ENCODE measurements at places on chromosomes 4 and X. TPM values are rescaled to one million over a fixed set of nuclear protein-coding genes. Genes with fewer than 3 reads are reported as not detected.

GPC3 gene
- 1.1 TPM for total RNA-seq

SPACA5 gene
- total RNA-seq: not detected

GK gene
- total RNA-seq: 32.9 TPM

OTUD6A gene
- total RNA-seq: not detected

GAGE12J gene
- total RNA-seq: 0.73 TPM

RAB9B gene
- not detected for total RNA-seq

SOX3 gene
- not detected for total RNA-seq

CFAP299 gene
- total RNA-seq: not detected

UCHL1 gene
- 1.0 TPM for total RNA-seq

EDA gene
- total RNA-seq: 2.5 TPM

MEPE gene
- not detected for total RNA-seq

TRAM1L1 gene
- 0.08 TPM for total RNA-seq

MAP9 gene
- total RNA-seq: 0.25 TPM

ZNF732 gene
- not detected for total RNA-seq

SOWAHD gene
- 0.45 TPM for total RNA-seq

EREG gene
- total RNA-seq: 0.18 TPM

TRIM60 gene
- not detected for total RNA-seq

DDX53 gene
- total RNA-seq: not detected

SORCS2 gene
- total RNA-seq: 0.35 TPM

GAR1 gene
- 3.6 TPM for total RNA-seq

SLC16A2 gene
- 65.6 TPM for total RNA-seq

TMEM271 gene
- total RNA-seq: not detected

GRIA3 gene
- 3.1 TPM for total RNA-seq
